ENCODE measurements at places on chromosomes 11 and 22.

DNA sequence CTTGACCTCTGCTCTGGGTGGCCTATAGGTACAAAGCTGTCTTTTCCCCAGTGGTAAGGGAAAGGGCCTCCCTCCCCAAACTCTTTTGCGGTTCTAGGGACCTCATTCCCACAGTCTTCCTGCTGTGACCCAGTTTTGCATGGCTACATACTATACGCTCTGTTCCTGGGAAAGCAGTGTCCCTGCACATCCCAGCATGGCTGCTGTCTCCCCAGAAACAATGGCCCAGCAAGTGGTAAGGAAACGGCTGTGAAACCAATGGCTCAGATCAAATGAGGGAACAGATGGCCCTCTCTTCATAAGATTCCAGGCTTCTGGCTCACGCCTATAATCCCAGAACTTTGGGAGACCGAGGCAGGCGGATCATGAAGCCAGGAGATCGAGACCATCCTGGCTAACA is 41.1 kb downstream of the RPL27A start:
- DNase-seq = no peak

DNA sequence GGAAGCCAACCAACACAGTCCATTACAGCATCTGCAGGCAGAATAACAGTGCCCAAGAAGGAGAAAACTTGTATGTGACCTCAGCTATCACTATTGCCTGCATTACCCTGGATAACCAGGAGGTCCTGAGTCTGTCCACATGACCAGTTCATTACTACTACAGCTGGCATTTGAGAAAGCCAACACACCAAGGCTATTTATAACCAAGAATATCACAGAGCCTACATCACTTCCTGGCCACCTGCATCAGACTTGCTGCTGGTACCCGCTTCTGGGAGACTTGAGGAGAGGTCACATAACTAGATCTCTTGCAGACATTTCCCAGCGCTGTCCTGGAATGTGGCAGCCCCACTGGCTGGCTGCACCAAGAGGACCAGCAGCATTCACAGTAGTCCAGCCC is 11.1 kb upstream of the OR56B4 start:
- no peak for DNase-seq

GRCh38 chr11:61710019-61710418 is 29.8 kb downstream of the DAGLA start:
- DNase-seq = no peak

GRCh38 chr11:69008737-69009440 is 4.2 kb downstream of the MRGPRF start:
- DNase-seq = peak; percentile 93

GRCh38 chr22:28819253-28820096 is 19.1 kb upstream of the XBP1 start:
- no peak for DNase-seq

- DNase-seq = no peak
These were observed 18.9 kb downstream of the MRPL16 start for GRCh38 chr11:59791639-59792038.

DNA sequence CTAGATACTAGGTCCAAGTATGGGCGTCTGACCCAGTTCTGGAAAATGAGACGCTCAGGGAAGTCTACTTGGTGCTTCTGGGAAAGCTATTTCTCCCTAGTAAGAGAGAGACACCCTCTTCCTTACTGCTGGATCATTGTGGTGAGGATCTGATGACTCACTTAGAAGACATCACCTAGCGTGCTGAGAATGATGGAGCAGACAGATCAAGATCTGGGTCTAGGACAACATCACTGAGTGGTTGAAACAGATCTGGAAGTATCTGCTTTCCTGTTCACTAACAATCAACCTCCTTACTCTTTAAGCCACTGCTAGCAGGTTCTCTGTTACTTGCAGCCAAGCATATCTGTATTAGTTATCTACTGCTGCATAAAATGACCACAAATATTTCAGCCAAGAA is 38.3 kb upstream of the HMGXB4 start:
- peak; percentile 46 for DNase-seq

GRCh38 chr11:37502202-37502601 is 904.2 kb upstream of the RAG2 start:
- DNase-seq = no peak

GRCh38 chr22:26141831-26142230 is 27.4 kb upstream of the SEZ6L start:
- no peak for DNase-seq

DNA sequence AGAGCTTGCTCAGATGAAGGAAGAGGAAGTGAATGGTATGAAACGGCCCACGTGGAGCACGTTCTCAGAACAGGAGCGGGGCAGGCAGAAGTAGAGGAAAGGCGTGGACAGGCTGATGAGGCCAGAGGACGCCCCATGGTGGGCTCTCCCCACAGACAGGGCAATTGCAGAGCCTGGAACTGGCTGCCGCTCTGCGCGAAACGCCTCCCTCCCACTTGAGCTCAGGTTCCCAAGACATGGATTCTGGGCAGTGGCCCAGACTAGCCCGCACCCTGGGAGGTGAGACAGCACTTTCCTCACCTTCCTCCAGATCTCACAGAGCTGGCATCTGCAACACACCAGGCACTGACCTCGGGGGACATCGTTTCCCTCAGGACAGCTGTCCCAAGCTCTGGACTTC is 117.6 kb downstream of the PHF21B start:
- DNase-seq = no peak

DNA sequence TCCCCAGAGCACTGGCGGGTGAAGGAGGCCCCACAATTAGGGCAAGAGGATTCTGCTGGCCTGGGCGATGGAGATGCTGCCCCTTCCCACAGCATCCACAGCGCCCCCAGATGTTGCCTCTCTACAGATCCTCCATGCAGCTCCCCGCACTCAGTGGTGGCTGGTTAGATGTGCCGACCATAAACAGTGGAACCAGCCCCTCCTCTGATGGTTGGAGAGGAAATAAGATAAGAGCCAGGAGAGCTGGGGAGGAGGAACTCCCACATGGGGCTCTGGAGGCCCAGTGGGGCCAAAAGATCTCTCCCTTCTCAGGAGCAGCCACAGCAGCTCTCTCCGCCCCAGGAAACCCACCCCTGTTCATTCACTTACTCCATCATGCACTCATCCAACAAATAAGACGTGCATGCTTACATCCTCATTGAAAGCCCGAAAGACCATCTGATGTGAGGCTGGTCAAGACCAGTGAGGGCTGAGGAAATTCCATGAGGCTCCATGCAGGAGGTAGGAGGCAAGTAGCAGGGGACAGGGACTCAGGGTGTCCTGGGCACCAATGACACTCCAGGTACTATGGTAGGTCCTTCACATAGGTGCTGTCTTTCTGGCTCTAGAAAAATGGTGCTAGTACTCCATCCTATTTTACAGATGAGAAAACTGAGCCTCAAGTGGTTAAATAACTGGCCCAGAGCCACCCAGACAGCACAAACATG is 1.5 kb downstream of the PTGDR2 start:
- no peak for DNase-seq

GRCh38 chr11:1049071-1049405 is 12.5 kb upstream of the MUC6 start:
- DNase-seq = no peak

DNA sequence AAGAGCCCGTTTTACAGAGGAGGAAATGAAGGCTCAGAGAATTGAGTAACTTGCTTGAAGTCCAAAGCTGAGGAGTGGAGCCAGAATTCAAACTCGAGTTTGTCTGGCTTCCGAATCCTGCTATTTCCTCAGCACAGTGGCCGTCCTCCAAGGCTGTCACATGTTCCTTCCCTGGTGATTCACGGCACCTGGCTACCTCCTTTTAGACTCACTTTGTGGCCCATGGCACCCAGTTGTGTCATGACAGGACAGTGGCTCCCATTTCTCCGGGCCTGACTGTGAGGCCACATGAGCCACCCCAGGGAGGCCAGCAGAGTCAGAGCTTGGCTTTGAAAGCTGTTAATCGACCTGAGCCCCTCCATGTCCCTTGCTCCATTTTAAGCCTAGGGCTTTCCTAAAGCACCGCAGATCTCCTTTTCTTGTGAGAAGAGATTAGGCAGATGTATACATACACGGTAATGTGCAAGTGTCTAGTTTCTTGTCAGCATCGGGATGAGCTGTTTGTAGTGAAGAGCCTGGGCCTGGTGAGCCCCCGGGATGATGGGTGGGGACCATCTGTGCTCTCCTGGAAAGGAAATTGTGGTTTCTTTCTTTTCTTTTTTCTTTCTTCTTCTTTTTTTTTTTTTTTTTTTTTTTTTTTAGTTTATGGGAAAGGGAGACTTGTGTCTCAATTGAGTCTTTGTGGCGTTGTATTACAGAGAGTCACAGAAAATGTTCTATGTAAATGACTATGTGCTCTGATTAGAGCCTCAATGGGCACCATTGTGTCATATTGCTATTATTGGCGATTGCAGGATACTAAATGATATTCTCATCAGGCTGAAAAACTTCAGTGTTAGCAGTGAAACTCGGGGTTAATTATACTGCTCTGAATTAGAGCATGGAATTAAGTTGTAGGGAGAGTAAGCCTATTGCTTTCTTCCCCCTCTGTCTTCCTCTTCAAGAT is 54.8 kb downstream of the PTPRJ start:
- DNase-seq = no peak

GRCh38 chr22:32311551-32312071 is 46.1 kb upstream of the RFPL3 start:
- DNase-seq = no peak

- no peak for DNase-seq
These were observed 21.4 kb downstream of the FJX1 start for GRCh38 chr11:35639591-35640179.
